ENCODE measurements at places on chromosomes 1 and 21.

GRCh38 chr1:90135286-90135685, 140.4 kb downstream of the ZNF326 start:
- DNase-seq = no peak

GRCh38 chr21:44874240-44874496, 678 bp upstream of the PTTG1IP start:
- no peak for DNase-seq

- DNase-seq = no peak
These were observed 29.6 kb downstream of the VANGL2 start for GRCh38 chr1:160429702-160430535.

DNA sequence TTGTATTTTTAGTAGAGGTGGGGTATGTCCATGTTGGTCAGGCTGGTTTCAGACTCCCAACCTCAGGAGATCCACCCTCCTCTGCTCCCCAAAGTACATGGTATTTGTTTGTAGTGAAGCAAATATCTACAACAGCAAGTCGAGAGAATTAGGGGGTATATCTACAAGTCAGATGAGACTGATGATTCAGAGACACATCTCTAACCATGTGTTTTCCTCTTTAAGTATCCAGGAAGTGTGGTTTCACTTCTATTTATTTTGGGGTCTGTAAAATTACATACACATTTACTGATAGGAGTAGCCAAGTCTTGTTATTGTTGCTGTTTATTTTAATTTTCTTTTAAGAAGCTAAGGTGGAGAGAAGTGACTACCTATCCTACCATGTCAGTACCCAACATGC, 44.9 kb downstream of the SGIP1 start:
- DNase-seq = no peak

DNA sequence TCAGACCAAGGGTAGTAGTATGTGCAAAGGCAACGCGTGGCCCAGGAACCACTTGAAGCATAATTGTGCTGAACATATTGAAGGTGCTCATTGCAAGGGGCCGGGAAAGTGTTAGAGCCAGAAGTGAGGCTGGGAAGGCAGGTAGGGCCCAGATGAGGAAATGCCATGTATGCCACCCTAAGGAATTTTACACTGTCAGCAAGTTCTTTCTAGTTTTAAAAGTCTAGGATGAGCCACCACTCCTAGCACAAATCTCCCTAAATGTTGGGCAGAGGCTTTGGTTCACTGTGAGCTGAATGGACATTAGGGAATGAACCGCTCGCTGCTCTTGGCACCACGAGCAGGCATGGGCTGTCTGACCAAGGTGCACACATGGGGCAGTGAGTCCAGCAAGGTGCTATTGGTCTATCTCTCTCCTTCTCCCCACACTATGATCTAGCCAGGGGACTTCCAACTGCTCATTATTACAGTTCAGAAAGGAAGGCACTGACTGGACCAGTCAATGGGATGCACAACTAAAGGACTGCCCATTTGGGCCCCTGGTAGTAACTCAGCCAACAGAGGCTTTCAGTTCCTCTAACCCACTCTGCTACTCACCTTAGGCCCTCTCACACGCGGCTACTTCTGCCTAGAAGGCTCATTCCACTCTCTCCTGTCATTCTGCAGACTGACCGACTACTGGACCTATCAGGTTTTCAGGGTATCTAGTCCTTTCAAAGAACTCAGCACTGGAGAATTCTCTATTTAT, 2.0 kb downstream of the KANK4 start:
- no peak for DNase-seq

GRCh38 chr1:171883849-171884248, 42.6 kb downstream of the DNM3 start:
- no peak for DNase-seq
